ENCODE measurements at places on chromosomes 4 and X.

DNA sequence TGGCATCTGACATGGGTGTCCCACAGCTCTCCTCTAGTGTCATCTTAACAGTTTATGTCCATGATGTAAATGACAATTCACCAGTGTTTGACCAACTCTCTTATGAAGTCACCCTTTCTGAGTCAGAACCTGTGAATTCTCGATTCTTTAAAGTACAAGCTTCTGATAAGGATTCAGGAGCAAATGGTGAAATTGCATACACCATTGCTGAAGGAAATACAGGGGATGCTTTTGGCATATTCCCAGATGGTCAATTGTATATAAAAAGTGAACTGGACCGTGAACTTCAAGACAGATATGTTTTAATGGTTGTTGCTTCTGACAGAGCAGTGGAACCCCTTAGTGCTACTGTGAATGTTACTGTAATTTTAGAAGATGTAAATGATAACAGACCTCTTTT, 4.6 kb downstream of the FAT4 start:
- DNase-seq: no peak

DNA sequence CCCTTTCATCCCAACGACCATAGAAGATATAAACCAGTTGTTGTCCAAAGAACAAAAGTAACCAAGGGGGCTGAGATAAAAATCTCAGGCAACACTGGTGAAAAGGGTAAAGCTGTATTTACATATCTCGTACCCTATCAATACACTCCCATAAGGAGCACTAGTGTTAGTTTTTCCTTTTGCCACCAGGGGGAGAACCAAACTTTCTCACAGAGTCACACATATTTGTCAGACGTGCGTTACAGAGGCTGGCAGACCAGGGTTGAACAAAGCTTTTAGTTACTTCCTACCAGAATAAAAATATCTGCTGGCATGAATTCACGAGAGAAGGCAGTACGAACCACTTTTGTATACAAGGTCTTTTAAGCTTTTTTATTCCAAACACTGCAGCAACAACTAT, 88.3 kb downstream of the AMELX start:
- DNase-seq: no peak

DNA sequence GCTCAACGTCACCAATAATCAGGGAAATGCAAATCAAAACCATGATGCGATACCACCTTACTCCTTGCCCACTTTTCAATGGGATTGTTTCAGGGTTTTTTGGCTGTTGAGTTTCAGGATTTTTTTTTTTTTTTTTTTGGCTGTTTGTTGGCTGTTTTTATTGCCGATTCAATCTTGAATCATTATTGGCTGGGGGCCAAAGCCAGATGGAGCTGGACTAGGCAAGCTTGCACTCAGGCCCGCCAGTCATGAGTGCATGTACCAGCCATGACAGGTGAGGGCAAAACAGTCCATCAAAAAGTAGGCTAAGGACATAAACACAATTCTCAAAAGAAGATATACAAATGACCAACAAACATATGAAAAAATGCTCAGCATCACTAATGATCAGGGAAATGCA, 13.3 kb downstream of the YIPF7 start:
- DNase-seq: no peak

DNA sequence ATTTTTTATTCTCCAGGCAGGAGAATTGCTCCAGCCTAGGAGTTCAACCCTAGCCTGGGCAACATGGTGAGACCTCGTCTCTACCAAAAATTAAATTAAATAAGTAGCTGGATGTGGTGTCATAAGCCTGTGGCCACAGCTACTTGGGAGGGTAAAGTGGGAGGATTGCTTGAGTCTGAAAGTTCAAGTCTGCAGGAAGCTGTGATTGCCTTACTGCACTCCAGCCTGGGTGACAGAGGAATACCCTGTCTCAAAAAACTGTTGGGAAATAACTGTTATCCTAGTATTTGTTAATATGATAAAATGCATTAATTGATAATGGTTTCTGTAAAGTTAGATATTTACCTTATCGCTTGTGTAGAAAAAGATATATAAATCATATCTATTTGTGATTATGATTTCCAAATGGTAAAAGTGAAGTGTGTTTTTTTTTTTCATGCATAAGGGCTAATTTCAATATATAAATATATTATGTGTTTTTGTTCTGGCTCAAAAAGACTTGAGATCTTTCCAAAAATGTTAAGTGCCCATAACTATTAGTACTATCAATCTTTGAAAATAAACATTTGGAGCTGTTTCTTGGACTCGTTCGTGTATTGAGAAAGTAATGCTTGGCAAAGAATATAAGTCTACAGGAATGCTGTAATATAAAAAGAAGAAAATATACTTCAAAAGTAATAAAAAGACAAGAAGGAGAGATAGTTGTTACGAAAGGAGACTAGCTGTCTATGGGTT, 396.6 kb downstream of the ADGRL3 start:
- DNase-seq: no peak

GRCh38 chr4:24114919-24115500, 225.2 kb upstream of the PPARGC1A start:
- no peak for DNase-seq

GRCh38 chrX:119622356-119623232, 16.4 kb upstream of the NKRF start:
- DNase-seq: peak; percentile 80

DNA sequence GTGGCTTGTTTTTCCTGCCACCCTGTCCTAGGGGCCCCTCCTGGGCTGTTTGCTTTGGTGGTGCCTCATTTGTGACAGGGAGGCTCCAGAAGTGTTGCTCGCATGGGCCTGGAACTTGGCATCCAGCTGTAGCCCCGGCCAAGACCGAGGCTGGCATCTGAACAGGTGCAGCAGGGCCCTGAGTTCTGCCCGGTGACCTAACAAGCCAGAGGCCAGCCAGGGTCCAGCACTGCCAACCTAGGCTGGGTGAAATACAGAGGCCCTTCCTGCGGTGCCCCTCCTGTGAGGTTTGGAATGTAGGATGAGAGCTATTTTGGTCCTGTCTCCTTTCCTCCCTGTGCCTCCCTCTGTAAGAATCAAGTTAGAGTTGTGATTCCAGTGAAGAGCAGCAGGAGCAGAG, 58.5 kb downstream of the STARD8 start:
- DNase-seq: no peak

DNA sequence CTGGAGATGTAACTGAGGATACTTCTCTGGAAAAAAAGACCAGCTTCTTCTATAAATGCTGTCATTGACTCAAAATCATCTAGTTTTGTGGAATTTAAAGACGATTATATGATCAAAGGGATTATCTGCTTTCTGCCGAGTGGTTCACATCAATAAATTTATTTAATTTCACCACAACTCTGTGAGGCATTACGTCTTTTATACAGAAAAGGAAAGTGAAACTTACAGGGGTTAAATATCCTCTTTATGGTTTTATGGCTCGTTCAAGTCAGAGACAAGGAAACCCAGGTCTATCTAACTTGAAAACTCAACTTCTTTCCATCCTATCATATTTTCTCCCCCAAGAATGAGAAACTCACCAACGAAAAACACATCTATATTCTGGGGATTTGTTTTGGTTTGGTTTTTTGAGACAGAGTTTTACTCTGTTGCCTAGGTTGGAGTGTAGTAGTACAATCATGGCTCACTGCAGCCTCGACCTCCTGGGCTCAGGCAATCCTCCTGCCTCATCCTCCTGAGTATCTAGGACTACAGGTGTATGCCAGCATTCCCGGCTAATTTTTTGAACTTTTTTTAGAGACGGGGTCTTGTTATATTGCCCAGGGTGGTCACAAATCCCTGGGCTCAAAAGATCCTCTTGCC, 377.9 kb upstream of the EMCN start:
- DNase-seq: no peak

DNA sequence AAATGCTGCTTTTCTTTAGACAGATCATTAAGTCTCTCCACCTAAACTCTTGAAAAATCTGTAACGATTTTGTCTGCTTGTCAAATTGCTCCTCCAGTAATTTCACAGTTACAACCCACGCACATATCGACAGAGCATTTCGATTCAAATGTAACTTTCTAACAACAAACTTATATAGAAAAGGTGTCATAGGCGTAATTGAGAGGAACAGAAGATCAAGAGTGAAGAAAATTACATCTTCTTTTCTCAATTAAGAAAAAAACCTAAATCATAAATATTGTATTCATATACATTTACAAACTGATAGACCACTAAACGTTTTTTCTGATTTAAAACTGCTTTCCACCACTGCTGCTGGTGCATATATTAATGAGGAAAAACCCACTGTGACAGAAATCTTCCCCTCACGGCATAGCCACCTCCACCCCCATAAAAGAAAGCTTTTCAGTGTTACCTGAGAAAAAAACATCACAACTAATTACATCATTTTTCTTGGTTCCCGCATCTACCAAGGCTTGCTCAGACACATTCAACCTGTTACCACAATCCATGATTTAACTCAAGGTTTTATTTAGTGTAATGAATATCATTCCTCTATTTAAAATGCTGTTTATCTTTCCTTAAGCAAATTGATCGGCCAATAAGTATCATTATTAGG, 1.9 kb downstream of the GPM6A start:
- no peak for DNase-seq

GRCh38 chr4:129926936-129927335, 831.0 kb downstream of the C4orf33 start:
- DNase-seq: no peak

- DNase-seq: no peak
Measured at GRCh38 chrX:74636749-74637314, 22.4 kb upstream of the RLIM start.

- DNase-seq: no peak
Measured at GRCh38 chr4:109826719-109827118, 1.1 kb upstream of the RRH start.

- no peak for DNase-seq
Measured at GRCh38 chr4:102736636-102737549, 23.9 kb downstream of the MANBA start.

GRCh38 chr4:152257601-152258066, 278.3 kb downstream of the FBXW7 start:
- DNase-seq: no peak

- no peak for DNase-seq
Measured at GRCh38 chrX:151516538-151517187, 46.8 kb upstream of the PASD1 start.

- no peak for DNase-seq
Measured at GRCh38 chr4:55329012-55329411, 17.0 kb upstream of the SRD5A3 start.

GRCh38 chr4:143700046-143700415, 444 bp downstream of the FREM3 start:
- no peak for DNase-seq

DNA sequence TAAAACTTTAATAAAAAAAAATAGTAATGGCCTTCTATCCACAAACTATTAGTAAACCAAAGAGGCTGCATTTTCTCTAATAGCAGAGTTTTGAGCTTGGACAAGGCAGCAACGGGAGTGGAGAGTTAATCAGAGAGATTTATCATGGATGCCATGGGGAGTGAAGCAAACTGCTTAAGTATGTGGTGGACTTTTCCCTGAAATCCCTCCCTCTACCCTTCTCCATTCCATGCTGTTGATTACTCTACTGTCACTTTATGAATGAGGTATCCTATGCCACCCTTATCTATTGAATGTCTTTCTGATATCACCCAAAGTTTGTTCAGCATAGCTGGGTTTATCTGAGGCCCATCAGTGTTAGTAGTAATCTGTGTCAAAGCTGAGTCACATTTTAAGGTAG, 335.6 kb upstream of the TRAM1L1 start:
- DNase-seq: no peak

DNA sequence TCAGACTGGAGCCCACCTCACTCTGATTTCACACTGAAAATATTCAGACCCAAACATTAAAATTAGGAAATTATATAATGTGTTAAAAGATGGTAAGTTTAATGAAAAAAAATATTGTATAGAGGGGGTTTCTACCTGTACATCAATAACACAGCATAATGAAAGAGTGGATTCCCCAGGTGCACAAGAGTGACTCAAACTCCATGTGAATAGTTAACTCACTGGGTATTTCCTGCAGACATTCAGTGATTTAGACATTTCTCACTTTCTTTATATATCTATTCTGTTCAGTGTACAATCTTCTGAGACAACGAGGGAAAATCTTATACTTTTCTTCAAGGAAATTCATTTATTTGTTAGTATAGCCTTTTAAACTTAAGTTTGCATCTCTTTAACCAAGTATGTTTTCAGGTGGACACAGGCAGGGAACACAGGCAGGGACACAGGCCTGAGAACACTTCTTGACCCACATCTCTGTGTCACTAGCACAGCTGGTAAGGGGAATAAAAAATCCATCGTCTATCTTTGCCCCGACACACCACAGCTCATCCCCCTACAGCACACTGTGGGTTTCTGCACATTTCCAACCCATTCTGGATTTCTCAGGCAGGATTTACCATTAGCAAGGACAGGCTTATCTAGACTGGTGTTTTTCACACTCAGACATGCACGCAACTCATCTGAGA, 525.5 kb upstream of the BOD1L1 start:
- DNase-seq: no peak

- DNase-seq: no peak
Measured at GRCh38 chrX:134645936-134646543, 12.2 kb downstream of the PLAC1 start.

DNA sequence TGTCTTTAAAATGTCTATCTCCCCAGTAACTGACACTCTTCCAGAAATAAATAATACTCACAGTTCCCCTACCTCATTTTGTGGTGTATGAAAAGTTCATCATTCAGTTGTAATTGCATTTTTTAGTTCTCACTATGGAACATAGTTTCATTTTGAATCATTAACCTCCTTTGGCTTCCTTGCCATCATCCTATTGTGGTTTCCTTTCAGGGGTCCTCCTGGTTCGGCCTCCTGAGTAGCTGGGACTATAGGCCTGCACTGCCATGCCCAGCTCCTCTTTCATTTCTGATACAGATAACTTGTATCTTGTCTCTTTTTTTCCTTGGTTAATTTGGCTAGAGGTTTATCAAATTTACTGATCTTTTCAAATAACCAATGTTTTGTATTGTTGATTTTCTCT, 23.1 kb upstream of the BLTP1 start:
- no peak for DNase-seq

- DNase-seq: no peak
Measured at GRCh38 chrX:147884958-147885357, 26.8 kb upstream of the FMR1 start.

DNA sequence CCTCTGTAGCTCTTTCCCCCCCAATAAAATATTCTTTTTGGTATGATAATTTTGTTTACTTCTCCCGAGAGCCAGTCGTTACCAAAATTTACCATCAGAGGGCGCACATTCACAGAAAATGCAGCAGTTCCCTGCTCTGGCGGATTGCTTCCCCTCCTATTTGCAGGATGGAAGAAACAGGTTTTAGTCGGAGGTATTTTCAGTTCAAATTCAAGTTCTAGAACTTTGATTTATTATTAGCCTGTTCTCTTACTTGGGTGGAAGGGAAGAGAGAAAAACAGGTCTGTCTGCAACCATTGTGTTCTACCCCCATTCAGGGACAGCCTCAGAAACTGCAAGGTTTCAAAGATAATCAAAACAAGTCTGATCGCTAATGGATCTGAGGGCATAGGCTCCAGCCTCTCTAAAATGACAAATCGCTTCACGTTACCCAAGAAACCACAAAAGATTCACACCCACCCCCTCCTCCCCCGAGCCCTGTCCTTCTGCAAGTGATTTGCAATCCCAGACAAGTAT, 263.8 kb upstream of the RPS6KA3 start:
- no peak for DNase-seq

GRCh38 chrX:133297284-133297683, 79.1 kb upstream of the TFDP3 start:
- peak; percentile 26 for DNase-seq

All from skeletal muscle cell (primary cell).